ENCODE measurements at places on chromosomes 5 and 9.

DNA sequence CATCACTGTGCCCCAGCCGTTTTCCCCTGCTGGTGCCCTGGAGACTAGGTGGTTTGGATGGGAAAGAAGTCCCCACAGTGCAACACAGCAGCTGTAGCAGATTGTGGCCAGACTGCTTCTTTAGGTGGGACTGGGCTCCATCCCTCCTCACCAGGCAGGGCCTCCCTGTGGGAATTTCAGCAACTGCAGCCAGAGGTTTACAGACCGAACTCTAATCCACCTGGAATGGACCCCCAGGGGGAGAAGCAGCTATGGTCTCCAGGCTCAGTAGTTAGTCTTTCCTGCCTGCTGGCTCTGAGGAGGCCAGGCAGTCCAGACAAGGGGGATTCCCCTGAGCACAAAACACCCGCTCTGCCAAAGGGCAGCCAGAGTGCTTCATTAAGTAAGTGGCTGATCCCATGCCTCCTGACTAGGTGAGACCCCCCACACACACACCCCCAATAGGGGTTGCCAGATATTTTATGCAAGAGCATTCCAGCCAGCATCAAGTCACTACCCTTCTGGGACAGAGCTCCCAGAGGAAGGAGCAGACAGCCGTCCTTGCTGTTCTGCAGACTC is 188.9 kb downstream of the SGCD start:
- DNase-seq, result no peak

GRCh38 chr5:150758203-150758530 is 650 bp downstream of the DCTN4 start:
- DNase-seq, result no peak

- DNase-seq, result no peak
Observed at GRCh38 chr5:168024306-168024705, 267.1 kb upstream of the WWC1 start.

GRCh38 chr9:89814340-89815040 is 209.7 kb downstream of the GADD45G start:
- no peak for DNase-seq

GRCh38 chr5:37400501-37400900 is 21.4 kb downstream of the WDR70 start:
- no peak for DNase-seq

DNA sequence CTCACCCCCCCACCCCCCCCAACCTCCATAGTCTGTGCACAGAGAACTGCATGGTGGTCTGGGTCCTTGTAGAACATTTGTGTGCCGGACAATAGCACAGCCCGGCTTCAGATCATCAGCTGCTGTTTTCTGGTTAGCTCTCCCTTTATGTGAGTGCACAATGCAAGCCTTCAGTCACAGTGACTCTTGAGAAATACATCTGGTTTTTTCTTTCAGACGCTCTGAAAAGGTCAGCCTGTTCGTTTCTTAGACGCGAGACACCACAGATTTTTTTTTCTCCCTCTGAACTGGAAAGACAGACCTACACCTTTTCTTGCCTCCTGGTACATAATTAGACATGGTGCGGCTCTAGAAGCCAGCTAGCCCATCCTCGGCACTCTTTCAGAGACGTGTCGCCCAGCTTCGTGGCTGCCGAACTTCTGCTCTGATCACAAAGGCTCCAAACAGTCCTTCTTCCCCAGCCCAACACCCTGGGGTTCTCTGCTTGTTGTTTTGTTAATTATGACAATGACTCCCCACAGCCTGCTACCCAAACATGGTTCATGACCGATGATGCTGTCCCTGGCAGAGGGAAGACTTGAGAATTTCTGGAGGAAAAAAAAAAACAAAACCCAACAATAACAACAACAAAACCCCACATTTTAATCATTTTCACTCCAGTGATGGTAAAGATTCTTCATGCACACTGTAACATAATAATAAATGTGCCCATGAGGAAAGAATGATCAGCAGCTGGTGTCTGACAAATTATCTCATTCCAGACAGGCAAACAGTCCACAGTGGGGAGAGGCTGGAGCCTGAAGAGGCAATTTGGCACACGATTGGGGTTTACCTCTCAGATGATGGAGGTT is 241.4 kb upstream of the ZNF462 start:
- DNase-seq, result no peak

DNA sequence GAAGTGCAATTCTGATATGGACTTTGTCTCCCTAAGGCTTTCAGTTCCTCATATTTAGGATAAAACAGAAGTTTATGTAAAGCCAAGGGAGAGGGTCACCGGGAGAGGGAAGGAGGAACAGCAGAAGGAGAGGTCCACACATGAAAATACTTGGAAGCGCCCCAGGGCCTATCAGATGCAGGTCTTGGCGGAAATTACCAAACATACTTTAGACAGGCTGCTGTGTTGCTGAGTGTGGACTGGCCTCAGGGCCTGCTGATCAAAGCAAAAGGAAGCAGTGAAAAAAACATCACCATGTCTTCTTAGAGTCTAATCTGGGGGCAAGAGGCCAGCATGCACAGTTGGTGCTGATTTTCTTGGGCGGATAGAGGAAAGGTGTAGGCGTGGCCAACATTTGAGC is 14.1 kb upstream of the NTRK2 start:
- no peak for DNase-seq

DNA sequence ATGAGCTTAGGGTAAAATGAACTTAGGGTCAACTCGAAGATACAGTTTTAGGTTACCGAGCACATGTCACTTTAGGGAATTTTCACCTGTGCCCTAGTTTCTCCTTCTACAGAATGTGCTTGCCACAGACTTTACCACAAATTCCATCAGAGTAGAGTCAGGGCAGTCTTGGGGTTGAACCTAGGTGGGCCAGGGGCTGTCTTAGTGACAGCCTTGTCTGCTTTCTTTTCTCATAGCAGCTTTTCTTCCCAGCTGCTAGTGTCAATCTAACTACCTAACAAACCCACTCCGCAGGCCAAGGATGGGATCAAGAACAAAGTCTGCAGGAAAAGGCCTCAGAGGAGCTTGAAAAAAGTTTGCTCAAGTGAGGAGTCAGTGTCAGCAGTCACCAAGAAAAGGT is 458.1 kb upstream of the CDH18 start:
- no peak for DNase-seq

DNA sequence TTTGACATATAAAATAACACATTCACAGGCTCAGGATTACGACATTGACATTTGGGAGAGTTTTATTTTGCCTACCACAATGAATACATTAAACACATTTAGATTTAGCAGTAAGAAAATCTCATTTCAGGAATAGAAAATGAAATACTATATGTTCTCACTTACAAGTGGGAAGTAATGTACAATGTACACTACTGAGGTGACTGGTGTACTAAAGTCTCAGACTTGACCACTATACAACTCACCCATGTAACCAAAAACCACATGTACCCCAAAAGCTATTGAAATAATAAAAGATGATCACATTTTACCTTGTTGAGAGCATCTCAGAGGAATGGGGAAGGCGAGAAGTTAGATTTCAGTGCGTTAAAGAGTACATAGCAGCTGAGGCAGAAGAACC is 1202.4 kb upstream of the SEMA6A start:
- no peak for DNase-seq

- DNase-seq, result peak; percentile 63
Observed at GRCh38 chr9:99266255-99267023, 44.4 kb downstream of the SEC61B start.

DNA sequence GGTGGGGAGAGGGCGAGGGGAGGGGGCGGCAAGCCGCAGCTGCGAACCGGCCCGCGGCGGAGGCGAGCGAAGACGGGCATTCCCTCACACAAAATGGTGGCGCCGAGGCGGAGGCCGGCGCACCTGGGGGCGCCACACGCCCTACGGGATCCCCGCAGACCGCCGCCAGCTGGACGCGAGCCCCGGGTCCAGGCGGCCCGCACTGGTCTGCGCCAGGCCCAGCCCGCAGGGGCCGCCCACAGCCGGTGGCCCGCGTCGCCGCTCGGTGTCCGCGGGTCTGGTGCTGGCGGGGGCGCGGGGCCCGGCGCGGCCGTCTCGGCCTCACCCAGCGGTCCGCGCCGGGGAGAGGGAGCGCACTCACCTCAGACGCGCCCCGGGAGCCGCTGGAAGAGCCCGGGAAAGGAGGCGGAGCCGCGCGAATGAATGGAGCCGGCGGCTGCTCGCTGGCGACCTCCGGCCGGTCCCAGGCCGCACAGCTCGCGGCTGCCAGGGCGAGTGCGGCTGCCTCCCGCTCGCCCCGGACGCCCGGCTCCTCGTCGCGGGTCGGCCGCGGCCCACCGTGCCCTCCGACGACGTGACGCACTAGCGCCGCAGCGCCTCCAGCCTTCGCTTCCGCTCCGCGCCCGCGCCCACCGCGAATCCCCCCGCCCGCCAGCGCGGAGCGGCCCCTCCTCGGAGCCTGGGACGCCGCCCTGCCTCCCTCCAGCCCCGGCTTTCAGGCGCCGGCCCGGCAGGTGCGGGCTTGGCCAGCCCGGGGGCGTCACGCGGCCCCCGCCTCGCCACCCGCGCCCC is at the start of gene FAM169A:
FAM169A (minus strand) TSS at position 584 of the 792 bp plus-strand sequence. CDS start 24,711 bp downstream, outside the sequence.
- no peak for DNase-seq

GRCh38 chr5:13403351-13403750 is 541.1 kb downstream of the DNAH5 start:
- no peak for DNase-seq

GRCh38 chr9:114478459-114478858 is 26.8 kb downstream of the WHRN start:
- DNase-seq, result no peak

Measured in NCI-H748 treated with DMSO at 0.1 percent for 48 hours (cell line).